ENCODE measurements at places on chromosomes 12 and 14.

DNA sequence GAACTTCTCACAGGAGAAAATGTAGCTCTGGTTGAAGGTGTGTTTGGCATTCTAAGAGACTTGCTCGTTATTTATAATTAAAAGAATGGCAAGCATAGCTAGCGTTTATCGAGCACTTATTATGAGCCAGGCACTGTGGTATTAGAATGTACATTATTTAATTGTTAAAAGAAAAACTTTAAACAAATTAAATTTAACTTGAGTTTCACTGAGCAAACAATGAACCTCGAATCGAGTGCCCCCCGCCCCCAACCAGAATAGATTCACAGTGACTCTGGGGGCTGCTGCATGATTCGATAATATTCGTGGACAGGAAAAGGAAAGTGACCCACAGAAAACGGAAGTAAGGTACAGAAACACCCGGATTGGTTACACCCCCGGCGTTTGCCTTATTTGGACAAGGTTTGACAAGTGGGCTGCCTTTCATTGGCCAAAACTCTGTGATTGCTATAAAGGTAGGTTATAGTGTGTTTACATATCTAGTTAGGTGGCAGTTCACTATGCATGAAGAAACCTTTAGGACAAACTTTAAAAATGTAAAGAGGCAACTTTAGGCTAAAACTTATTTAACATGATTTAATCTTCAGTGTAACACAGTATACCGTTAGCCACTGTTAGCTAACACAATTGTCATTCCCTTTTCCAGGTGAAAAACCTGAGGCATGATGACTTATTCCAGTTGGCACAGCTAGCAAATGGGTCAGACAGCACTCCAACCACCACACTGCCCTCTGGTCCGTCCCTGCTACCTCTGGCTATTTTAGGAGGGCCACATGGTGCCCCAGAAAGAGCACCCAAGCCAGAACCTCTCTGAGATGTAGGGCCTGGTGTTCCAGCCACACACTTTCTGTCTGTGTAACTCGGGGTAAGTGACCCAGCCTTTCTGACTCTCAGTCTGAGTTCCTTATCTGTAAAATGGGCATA lies 7.1 kb downstream of the SCNN1A start:
- DNase-seq: peak; percentile 95

DNA sequence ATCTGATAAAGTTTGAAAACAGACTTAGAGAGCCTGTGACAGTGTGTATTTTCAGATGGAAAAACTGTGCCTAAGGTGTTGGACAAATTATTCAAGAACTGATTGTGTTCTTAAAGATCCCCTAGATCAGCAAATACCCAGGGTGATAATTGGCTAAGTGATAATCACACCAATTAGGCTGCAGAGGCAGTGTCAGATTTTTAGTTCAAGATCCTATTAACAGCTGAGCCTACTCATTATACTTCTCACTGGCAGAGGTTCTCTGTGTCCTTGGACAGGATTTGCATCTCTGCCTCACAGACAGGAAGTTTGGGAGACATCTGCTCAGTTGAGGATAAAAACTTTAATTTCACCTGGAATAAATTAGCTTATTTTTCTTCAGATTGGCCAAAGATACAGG lies 4.3 kb upstream of the FGD4 start:
- no peak for DNase-seq

DNA sequence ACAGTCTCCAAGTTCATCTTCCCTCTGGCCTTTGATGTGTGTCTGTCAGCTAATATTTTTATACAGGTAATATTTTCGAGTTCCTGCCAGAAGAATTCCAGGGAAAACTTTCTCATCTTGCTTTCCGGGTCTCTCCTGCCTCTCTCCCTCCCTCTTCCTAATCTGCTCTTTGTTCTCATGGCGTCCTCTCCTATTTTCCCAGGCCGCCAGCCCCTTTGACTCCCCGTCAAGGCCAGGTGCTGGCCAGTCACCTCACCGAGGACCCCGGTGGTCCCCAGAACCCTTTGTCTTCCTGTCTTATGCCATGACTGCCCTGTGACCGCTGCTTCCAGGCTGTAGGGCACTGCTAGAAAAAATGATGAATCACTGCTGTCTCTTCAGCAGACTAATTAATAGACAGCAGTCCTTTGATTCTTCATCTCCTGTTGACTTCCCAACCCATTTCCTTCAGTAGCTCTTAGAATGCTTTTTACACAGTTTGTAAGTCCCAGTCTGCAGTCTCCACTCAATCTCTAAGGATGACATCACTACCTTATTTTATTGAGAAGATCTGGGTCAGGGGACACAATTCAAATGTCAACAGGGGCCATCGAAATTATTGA lies 40.7 kb downstream of the PPFIBP1 start:
- DNase-seq: no peak

DNA sequence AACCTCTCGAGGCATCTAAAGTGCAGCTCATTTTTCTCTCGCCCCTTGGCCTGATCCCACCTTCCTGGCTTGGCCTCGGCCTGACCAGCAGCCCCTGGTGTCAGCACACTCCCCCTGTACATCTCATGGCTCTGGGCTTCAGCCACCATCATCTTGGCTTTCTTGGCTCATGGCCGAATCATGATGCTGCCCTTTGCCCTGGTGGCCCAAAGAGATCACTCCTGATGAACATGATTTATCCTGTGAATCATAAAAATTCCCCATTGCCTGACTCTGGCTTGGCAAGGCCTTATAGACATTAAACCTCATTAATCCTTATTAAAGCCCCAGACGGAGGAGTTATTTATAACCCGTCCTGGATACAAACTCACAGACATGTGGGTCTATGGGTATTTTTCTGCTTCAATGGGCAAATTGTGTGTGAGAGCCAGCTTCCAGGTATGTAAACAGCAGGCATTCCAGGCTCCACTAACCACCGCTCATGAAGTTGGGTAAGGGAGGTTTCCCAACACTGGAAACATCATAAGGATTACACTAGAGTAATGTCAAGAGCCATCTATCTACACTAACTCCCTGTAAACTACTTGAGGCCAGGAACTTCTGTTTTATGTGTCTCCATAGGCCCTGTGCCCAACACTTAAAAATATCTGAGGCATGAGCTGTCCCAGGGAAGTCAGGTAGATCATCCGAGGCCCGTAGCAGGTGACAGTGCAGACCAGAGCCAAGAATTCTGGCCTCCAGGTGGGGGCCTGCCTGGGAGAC lies 171.2 kb downstream of the TTC8 start:
- no peak for DNase-seq

GRCh38 chr12:116955382-116956021 lies 44.8 kb downstream of the FBXW8 start:
- DNase-seq: peak; percentile 53

DNA sequence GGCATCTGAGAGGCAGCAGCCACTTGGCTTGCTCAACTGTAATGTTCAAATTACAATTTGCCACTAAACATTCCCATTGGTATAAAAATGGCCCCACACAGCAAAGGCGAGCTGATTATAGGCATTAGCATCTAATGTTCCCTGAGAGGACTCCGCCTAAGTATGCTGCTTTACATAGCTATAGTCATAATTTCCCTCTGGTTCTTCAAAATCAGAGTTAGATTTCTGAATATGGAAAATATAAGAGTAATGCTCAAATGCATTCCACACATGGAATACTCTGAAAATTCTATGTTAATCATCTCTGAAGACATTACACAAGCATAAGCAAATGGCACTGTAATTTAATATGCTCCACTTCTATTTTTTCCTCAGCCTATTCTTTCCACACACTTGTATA lies 83.7 kb upstream of the BTG1 start:
- no peak for DNase-seq

DNA sequence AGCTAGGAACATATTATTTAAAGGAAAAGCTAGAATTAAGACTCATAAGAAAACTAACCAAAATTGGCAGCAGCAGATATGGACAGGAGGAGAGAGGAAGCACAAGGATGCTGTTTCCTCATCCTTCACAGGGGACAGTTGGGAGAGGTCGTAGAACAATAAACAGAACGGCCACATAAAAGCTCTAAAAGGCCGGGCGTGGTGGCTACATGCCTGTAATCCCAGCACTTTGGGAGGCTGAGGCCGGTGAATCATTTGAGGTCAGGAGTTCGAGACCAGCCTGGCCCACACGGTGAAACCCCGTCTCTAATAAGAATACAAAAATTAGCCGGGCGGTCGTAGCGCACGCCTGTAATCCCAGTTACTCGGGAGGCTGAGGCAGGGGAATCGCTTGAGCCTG lies 10.5 kb downstream of the TCL1B start:
- no peak for DNase-seq

DNA sequence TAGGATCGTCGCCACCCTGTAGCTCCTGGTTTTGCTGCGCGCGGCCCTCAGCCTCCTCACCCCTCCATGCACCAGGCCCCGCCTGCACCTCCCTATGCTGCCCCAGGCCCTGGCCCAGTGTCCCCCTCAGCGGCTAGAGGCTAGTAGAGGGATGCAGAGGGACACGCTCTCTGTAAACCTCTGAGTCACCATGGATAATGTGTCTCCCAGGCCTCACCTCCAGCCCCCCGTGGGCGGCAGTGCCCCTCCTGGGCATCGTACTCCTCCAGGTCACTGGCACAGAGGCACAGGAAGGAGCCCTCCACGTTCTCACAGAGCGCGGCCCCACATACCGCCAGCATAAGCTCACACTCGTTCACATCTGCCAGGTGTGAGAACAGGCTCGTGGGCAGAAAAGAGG lies 12.3 kb downstream of the ISCA2 start:
- DNase-seq: no peak

- no peak for DNase-seq
These were observed 29.9 kb upstream of the BCDIN3D start for GRCh38 chr12:49872781-49873181.

DNA sequence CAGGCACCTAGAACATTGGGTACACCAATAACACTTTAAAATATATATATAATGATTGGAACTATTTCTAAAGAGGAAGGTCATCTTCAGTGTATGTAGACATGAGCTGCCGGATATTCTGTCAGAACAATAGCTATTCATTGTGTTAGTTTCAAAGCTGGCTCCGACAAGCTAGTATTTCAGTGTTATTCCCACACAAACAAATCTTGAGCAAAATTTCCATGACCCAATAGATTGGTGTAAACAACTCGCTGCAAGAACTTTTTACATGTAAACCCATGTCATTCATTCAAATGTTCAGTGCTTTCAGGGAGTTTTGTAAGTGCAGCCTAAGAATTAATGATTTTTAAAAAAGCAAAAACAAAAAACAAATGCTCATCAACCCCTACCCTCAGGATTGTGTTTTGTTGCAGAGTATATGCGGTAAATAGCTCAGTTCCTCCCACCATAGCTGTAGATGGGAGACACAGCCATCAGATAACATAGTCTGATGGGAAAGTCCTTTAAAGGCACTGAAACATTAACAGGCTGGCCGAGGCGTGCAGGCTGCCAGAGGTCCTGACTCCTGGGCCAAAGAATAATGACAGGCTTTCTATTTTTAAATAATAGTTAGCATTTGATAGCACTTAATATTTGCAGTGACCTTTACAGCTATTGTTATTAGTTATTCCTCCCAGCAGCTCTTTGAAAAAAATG lies 150.3 kb upstream of the ARHGAP5 start:
- DNase-seq: no peak

DNA sequence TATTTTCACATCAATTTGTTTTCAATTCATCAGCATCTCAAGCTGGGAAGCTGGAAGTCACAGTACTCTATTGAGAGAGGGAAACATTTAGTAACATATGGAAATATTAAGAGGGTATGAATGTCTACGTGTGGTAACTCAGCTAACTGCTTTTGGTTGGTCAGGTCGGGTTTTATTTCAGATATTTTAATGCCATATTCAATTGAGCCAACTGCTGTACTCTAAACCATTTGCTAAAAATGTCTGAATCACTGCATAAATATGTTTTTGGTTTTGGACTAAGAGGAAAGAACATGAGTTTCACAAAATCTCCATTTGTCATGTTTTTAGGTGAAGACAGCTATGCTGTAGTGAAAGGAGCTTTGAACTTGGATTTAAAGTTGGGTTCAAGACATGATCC lies 18.9 kb upstream of the PPFIBP1 start:
- no peak for DNase-seq

DNA sequence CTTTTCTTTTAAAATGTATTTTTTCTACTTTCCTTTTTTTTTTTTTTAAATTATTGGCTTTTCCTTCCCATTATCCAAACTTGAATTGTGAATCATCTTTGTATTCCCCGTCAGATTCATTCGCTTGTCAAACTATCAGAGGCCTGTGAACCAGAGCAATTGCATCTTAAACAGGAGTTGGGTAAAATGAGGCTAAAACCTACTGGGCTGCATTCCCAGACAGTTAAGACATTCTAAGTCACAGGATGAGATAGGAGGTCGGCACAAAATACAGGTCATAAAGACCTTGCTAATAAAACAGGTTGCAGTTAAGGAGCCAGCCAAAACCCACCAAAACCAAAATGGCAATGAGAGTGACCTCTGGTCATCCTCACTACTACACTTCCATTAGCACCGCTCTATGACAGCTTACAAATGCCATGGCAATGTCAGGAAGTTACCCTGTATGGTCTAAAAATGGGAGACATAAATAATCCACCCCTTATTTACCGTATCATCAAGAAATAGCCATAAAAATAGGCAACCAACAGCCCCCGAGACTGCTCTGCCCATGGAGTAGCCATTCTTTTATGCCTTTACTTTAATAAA lies 19.9 kb downstream of the FUT8 start:
- no peak for DNase-seq

DNA sequence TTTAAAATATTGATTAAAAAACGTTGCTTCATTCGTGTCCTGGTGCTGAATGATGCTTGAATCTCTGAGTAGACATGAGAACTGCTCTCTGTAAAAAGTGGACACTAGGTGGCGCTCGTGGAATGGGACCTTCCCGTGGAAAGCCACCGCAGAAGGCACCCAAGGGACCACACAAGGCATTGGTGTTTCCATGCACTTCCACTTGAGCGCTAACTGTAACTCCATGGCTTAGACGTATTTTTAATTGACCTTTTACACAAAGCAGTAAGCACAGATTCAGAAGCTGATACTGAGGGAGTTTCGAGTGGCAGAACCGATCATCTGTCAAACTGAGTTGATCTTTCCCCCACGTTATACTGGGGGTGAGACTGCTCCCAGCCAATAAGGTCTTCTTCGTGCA lies 135.3 kb downstream of the PRKCH start:
- peak; percentile 77 for DNase-seq

DNA sequence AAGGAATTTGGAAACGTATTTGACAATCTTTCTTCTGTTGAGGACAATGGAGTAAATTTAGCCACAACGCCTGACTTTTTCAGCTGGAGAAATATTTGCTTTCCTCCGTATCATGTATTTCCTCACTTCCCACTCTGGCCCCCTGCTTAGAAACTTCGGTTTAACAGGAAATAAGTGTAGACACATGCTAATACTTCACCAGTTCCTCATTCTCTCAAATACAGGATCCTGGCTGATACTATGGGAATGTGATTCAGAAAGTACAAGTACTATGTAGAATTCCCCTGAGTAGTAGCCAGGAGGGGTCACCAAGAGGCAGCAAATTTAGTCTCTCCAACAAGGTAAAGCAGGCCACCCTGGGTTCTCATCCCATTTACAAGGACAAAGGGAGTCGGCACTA lies 58.0 kb downstream of the FAR2 start:
- DNase-seq: no peak
